Stimulated activated CD4-positive, alpha-beta T cell treated with anti-CD3 and anti-CD28 coated beads, Interleukin-1b, Interleukin-23, amount 100 ng/mL, for 4 hours (primary cell): ENCODE measurements at places on chromosomes 6 and 20.

- no peak for DNase-seq
Measured at GRCh38 chr20:52443874-52444273, 252.3 kb upstream of the ZFP64 start.

GRCh38 chr20:46757754-46758678, 48.6 kb downstream of the SLC2A10 start:
- peak; percentile 23 for DNase-seq

- DNase-seq, result peak; percentile 27
Measured at GRCh38 chr6:25006565-25007001, 70.8 kb upstream of the RIPOR2 start.

- no peak for DNase-seq
Measured at GRCh38 chr6:119350202-119350951, 816 bp upstream of the MAN1A1 start.

GRCh38 chr20:24423390-24424313, 45.8 kb upstream of the SYNDIG1 start:
- DNase-seq, result no peak

DNA sequence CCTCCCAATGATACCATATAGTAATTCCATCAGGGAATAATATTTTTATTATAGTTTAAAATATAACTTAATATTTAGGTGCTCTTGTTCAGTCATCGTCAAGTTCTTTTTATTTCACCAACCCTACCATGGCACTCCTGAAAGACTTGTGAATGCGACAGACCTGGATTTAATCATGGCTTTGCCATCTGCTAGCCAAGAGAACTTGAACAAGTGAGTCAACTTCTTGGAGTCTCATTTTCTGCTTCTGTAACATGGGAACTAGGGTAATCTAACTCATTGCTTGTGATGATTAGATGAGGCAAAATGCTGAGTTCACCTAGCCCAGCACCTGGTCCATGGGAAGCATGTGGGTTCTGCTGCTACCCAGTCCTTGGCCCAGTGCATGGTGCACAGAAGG, 62.9 kb downstream of the ESR1 start:
- DNase-seq, result no peak

GRCh38 chr6:11525468-11526155, 11.9 kb upstream of the TMEM170B start:
- DNase-seq, result no peak

DNA sequence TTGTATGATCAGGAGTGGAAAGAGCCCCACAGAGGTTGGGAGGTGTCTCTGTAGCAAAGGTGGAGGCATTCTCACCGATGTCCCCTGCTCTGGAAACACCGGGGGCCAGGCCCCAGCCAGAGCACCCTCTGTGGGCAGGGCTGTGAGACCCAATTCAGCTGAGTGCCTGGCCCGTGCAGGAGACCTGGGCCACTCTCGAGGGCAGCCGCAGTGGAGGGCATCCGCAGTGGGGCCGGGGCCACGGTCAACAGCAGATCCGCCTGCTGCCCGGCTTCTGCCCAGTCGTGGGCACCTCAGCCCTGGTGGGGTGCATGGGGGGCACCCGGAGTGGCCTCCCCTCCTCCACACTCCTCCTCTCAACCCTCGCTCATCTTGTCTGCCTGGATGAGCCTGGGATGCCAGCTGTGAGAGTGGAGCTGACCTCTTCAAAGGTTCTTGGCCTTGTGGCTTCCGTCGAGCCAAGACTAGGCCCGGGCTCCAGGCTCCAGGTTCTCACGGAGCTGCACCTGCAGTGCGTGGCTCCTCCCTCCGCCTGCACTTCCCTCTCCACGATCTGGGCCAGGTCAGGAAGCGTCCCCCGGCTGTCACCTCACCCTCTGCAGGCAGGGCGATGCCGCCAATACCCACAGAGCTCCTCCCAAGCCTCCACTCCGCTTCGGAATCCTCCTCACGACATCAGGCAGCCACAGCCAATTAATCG, 134.8 kb downstream of the TAF4 start:
- DNase-seq, result no peak

GRCh38 chr6:43758617-43759050, 11.4 kb upstream of the VEGFA start:
- no peak for DNase-seq

GRCh38 chr20:22569353-22569752, 15.0 kb downstream of the FOXA2 start:
- DNase-seq, result no peak

- DNase-seq, result peak; percentile 29
Measured at GRCh38 chr6:27138837-27139755, 108.4 kb upstream of the PRSS16 start.

GRCh38 chr20:33868042-33868441, 56.9 kb downstream of the CHMP4B start:
- no peak for DNase-seq

- no peak for DNase-seq
Measured at GRCh38 chr6:2826131-2826530, 15.5 kb downstream of the SERPINB1 start.

DNA sequence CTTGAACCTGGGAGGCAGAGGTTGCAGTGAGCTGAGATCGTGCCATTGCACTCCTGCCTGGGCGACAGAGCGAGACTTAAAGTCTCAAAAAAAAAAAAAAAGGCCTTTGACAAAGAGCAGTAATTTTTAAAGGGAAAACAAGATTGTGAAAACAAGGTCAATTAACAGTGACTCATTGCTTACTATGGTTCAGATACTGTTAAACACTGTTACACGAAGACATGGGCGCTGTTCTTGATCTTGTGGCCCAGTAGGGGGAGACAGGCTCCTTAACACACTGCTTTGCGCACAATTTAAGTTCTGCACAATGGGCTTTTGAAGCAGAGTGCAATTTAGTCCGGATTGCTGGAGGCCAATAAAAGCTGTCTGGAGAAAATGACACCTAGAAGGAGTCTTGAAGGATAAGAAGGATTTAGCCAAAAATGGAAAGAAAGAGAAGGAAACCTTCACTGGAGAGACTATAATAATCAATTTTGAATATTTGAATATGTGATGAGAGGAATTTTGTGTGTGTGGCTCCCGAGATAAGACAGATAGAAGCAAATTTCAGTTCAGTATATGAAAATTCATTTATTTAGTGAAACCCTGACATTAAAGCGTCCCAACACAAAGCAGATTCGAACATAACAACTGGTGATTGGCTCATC, 6.0 kb upstream of the LATS1 start:
- DNase-seq, result peak; percentile 7

DNA sequence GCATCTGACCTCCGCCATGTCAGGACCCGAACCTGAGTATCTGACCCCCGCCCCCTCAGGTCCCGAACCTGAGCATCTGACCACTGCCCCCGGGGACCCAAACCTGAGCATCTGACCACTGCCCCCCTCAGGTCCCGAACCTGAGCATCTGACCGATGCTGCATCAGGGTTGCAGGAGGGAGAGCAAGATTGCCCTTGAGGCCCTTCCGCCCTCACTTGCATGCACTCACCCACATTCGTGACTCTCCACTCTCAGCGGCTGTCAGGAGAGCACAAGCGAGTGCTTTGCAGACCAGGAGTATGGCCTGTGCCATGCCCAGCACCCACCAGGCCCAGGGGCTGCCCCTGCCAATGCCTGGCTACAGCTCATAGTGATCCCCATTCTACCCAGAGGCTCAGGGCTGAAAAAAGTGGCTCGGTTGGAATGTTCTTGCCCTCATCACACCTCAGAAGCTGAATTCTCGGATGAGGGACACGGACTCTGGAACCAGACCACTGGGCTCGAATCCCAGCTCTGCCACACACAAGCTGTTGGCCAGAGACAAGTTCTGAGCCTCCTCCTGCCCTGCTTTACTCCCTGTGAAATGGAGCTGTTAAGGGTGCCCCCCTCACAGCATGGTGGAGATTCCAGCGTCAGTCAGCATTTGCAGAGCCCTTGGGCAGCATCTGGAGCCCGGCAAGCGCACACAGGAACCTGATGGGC, 82.1 kb downstream of the DLL1 start:
- no peak for DNase-seq

GRCh38 chr6:108565091-108565766, 4.5 kb downstream of the FOXO3 start:
- DNase-seq, result no peak

DNA sequence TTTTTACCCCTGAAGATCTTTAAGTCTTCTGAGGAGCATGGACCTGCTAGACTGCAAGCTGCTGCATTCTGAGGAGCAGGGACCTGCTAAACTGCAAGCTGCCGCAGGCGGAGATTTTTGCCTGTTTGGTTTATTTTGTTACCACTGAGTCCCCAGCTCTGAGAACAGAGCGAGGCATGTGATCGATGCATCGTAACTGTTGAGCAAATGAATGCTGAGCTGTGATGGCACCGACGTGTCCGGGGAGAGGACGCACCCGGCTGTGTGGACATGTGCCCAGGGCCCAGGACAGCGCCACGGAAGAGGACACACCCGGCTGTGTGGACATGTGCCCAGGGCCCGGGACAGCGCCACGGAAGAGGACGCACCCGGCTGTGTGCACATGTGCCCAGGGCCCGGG, 24.2 kb downstream of the DNAJC5 start:
- DNase-seq, result no peak

- DNase-seq, result no peak
Measured at GRCh38 chr20:4280731-4281130, 265.4 kb upstream of the RNF24 start.

- no peak for DNase-seq
Measured at GRCh38 chr6:8000188-8000596, 64.0 kb downstream of the BLOC1S5 start.

GRCh38 chr6:33695451-33695887, 16.0 kb downstream of the UQCC2 start:
- DNase-seq, result no peak

DNA sequence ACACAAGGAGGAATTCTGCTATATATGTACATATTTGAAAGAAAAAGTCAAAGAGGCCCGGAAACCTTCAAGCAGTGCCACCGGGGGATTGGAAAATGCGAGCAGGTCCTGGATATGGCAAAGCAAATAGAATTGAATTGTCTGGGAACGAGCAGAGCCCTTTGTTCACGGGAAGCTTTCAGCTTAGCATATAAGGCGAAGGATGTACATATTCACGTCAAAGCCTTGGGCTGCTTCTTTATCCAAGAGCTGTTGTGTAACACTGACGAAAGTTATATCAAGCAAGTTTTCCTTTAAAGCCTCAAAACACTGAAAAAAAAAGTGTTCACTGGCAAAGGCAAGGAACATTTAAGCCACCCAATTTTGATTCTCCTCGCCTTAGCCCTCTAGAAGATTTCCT, 171.0 kb downstream of the GPX5 start:
- DNase-seq, result no peak

DNA sequence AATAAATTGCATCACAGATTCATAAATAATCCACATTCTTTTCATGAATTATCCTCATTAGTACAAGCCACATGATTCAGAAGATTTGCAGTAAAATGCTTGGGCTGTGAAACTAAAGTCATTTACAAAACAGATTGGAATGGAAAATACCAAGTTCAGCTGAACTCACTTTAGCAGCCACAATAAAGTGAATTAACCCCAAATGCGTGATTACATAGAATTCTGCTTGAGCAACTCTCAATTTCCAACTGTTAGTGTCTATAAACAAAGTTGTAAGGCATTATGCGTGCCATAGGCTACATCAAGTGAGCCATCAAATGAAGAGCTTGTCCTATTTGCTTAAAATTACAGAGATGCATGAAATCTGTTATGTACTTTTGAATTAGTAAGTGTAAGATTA, 60.4 kb upstream of the GFRAL start:
- DNase-seq, result no peak

DNA sequence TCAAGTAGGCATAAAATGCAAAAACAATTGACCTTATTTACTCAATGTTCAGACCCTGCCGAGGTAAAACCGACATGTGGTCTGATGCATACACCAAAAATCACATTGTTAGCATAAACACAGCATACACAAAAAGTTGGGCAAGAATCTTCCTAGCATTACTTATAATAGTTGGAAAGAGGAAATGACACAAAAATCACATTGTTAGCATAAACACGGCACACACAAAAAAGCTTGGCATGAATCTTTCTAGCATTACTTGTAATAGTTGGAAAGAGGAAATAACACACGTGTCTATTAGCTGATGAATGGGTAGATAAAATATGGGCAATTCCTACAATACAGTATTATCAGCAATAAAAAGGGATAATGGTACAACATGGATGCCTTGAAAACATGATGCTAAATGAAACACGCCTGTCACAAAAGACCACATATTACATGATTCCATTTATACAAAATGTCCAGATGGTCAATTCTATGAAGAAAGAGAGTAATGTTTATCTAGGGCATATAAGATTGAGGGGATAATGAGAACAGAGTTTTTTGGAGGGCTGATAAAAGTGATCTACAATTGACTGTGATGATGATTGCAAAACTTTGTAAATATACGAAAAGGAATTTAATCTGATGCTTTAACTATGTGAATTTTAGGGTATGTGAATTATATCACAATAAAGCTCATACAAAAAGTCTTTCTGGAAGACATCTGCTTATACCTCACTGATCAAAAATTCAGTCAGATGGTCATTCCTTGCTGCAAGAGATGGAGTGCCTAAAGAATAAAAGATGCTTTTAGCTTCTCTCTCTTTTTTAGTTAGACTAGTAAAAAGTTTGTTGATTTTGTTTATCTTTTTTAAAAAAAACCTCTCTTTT, 1019.5 kb upstream of the CITED2 start:
- DNase-seq, result no peak

GRCh38 chr20:60095456-60095855, 137.2 kb downstream of the CDH26 start:
- no peak for DNase-seq

GRCh38 chr6:41161851-41162552, 914 bp downstream of the TREM2 start:
- DNase-seq, result no peak

GRCh38 chr6:25473447-25473846, 178.6 kb upstream of the SCGN start:
- no peak for DNase-seq

DNA sequence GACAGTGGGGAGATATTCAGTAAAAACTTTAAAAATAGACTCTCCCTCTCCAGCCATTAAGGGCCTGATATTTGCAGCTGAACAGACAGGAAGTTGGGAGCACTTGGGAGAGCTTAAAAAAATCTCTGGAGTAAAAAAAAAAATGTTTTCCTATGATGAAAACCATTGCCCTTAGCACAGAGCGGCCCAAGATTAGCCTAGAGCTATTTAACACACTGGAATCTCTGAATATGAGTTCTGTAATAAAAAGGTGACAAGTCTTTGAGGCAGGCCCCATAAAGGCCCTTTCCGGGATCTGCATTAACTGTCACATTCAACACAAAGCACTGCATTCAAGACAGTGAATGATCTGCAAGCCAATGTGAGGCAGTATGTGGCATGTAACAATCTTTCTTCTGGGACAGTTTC, 393.7 kb downstream of the ZFAND3 start:
- DNase-seq, result no peak

GRCh38 chr6:71047417-71047816, 90.6 kb upstream of the B3GAT2 start:
- DNase-seq, result no peak
